Large intestine (tissue), 12 donors: ENCODE measurements at places on chromosomes 1 and 21. TPM values are rescaled to one million over a fixed set of nuclear protein-coding genes. Genes with fewer than 3 reads are reported as not detected.

Gene HNRNPU
- polyA plus RNA-seq = 395 TPM

Gene DMBX1
- polyA plus RNA-seq = not detected

Gene AIRE
- polyA plus RNA-seq = 14.3 TPM

Gene PADI4
- polyA plus RNA-seq = 0.10 TPM

Gene SPATA17
- 2.6 TPM for polyA plus RNA-seq

Gene MPZ
- polyA plus RNA-seq = 10.1 TPM

DNA sequence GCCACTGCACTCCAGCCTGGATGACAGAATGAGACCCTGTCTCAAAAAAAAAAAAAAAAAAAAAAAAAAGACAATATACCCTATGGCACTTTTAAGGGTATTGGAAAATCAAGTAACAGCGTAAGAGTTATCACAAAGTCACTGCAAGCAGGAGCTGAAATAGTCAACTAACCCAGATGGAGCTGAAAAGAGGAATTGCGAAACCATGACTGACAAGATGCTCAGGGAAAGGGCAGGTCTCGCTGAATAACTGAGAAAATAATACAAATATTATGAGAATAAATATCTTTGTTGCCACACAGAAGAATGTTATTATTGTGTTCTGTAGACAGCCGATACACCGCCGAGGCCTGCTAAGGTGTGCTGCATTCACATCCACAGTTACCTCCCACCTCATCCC is 17.8 kb downstream of the HLCS start:
- DNase-seq = no peak

DNA sequence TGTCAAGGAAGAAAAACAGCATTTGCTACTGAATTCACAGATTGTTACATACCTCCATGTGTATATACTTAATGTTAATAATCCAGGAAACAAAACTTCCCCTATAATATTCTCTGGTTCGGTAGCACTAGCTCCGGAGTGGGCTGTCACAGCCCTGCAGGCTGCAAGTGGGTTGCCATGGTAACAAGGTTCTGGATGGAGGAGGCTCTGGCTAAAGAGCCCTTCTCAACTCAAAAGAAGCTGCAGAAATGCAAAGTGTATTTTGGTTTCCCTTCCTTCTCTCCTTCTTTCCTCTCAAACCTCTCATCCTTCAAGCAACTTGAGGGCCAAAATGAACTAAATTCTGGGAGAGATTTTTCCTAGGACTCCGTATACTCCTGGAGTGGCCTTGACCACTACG is 45.2 kb downstream of the ASTN1 start:
- DNase-seq = no peak

- DNase-seq = no peak
Observed at GRCh38 chr1:226003502-226004170, 4.5 kb upstream of the SDE2 start.

DNA sequence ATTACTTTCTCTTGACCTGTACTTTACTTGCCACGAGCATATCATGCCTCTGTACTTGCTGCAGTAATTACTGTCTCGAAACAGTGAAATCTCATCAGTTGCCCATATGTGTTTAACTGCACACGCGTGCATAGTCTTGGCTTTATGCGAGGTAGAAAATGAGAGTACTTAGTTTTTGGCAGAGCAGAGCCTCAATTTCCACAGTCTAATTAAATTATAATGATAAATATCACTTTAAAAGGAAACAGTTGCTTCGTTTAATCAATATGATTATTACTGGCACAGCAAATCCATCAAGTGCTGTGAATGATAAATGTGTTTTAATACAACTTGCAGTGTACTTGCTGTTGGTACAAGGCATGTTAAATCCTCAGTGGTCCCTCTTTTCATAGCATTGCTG is 47.6 kb downstream of the ADARB1 start:
- no peak for DNase-seq

DNA sequence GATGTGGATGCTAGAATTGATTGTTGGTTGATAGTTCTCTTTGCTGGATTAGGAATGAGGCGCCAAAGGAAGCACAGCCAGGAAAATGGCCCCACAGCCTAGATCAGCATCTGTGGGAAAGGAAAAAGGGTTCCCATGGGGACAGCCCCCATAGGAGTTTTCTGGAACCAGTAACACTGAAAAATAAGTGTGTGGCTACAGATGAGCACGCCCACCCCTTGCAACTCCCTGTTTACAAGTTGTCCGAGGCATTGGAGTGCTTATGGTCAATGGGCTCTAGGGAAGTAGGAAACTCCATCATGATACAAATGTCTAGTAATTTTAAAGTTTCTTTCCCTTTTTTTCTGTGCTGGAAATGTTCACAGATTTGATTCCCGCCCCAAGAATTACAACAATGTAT is 23.8 kb upstream of the UBE2U start:
- DNase-seq = no peak

GRCh38 chr1:69120817-69121216 is 446.9 kb upstream of the LRRC7 start:
- no peak for DNase-seq
